T1000 (cell line): ENCODE measurements at places on chromosomes 13 and 19.

DNA sequence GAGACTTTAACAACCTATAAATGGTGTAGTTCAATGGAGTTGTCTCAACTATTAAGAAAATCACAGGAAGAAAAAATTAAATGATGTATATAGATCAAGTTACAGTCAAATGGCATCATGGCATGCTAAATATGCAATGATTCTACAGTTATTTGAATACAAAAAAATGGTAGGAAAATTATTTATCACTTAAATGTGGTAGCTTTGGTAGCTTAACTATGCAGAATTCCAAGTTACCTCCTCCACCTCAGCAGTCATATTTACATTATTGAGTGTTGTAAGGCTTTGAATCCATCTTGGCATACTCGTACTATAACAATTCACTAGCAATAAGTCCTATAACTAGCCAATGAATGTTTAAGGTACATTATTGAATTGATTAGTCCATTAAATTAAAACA is 36.8 kb downstream of the CAB39L start:
- no peak for DNase-seq

- DNase-seq = no peak
Measured at GRCh38 chr19:35251456-35251855, 2.7 kb downstream of the LSR start.

GRCh38 chr19:33273065-33273736 is 29.1 kb downstream of the CEBPA start:
- DNase-seq = no peak

- DNase-seq = no peak
Measured at GRCh38 chr19:46924874-46925547, 64.2 kb downstream of the ARHGAP35 start.

DNA sequence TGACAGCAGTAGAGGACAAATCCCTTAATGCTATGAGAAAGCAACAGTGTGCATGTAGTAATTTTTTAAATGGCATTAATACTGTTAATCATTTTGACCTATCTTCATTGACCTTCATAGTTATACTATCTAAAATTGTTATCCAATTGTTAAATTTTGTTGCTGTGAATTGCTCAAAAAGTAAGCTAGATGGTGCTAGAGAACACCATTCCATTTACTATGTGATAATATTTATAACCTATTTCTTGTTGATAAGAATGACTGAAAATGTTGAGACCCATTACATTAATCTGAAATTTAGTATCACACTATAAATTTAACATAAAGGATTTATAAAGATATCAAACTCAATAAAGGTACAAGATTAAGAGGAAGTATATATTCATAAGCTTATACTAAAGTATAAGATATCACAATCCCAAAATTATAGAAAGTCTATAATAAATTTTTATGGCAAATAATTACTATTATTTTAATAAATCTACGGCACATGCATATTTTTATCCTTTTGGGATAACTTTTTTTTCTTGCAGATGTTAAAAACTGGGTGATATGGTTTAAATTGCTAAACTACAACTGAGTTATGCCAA is 1573.3 kb downstream of the PCDH9 start:
- no peak for DNase-seq

GRCh38 chr13:49300276-49300675 is 52.6 kb downstream of the CDADC1 start:
- DNase-seq = no peak

- peak; percentile 57 for DNase-seq
Measured at GRCh38 chr19:6739390-6739882, at the start of gene TRIP10. Gene TRIP10, plus strand, starts transcription at chr19:6739680. Its CDS starts 82 bp downstream, at chr19:6739762.

- DNase-seq = no peak
Measured at GRCh38 chr13:88919970-88920628, 1248.9 kb downstream of the SLITRK5 start.

DNA sequence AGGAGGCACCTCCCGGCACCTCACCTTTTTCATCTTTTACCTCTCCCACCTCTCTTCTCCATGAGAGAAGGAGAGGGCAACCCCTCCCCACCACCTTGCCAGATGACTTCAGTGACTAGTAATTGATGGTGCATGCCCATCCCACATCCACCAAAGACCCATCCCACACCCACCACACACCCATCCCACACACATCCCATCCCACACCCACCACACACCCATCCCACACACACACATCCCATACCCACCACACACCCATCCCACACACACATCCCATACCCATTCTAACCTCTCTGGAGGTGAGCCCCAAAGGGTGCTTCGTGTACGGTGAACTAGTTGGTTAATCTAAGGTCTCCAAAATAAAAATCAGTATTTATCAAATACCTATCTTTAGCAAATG is 44.7 kb downstream of the STK24 start:
- DNase-seq = no peak
